H4 (cell line): ENCODE measurements at places on chromosomes 11 and 22. TPM values are rescaled to one million over a fixed set of nuclear protein-coding genes. Genes with fewer than 3 reads are reported as not detected.

NUP160 gene
- 32.9 and 33.1 TPM in 2 replicates for total RNA-seq

DNA sequence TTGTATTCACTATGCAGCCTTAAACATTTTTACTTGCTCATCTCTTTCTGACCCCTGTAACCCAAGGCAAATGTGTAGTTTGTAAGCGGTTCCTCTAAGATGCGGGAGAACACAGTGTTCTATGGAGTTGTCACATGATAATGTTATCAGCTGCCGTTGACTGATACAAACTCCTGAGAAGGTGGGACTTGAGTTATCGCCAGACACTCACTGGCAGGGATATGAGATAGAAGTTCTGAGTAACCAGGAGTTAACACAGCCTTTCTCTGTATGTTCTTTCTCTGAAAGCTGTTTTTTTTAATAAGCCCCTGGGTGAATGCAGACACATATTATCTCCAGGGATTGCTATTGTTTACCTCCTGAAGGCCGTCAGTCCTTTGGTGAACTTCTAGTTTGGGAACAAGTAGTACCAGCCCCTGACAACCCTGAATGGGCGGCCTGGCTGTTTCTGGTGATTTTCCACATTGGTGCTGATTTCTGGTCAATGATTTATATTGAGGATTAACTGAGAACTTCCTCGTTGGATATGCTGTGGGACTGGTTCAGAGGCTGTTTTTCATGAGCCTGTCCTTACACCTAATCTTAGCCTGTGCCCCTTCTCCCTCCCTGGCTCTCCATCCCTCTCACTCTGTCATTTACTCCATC, 155.3 kb upstream of the RASSF10 start:
- DNase-seq = no peak

ARL2 gene
- total RNA-seq = 266 and 271 TPM in 2 replicates

- DNase-seq = no peak
Measured at GRCh38 chr11:120579611-120580031, 68.1 kb downstream of the GRIK4 start.

GRCh38 chr22:32570501-32570900, 95.9 kb downstream of the FBXO7 start:
- no peak for DNase-seq

DNA sequence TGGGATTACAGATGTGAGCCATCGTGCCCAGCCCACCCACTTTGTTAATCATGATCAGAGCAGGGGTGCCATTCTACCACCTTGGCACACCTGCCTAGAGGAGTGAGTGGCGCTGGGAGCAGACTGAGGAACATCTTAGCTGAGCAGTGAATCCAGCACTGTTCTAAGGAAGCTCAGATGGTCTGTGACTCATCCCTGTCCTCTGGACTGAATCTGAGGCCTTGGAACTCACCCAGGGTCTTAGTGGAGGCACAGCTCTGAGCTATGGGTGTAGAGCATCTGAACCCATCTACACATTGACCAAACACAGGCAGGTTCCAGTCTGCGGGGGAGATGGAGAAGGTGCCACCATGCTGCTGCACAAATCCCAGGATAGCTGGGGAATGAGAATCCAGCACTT, 14.9 kb downstream of the PGAP2 start:
- no peak for DNase-seq

PHF21B gene
- total RNA-seq = 0.66 and 1.8 TPM in 2 replicates

NELL1 gene
- total RNA-seq = 0.02 and 0.66 TPM in 2 replicates

GRCh38 chr11:120566176-120566575, 54.6 kb downstream of the GRIK4 start:
- DNase-seq = no peak

SYTL2 gene
- 56.5 and 61.4 TPM in 2 replicates for total RNA-seq

DNA sequence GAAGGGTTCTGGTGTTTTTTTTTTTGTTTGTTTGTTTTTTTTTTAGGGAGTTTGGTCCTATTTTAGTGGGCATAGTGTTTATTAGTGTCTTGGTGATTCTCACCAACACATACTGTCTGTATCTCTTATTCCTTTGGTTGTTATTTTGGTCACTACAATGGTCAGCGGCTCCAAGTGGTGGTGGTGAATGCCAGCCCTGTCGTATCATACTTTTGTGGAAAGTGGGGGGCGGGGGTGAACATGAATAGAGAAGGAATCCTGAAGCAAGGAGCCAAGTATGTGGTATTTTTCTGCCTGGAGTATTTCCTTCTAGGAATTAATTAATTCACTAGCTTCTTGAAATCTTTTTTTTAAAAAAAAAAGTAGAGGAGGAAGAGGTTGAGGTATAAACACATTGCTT, 79.6 kb downstream of the GRK3 start:
- DNase-seq = no peak

- no peak for DNase-seq
Measured at GRCh38 chr22:19086417-19086816, 35.8 kb downstream of the DGCR2 start.

DNA sequence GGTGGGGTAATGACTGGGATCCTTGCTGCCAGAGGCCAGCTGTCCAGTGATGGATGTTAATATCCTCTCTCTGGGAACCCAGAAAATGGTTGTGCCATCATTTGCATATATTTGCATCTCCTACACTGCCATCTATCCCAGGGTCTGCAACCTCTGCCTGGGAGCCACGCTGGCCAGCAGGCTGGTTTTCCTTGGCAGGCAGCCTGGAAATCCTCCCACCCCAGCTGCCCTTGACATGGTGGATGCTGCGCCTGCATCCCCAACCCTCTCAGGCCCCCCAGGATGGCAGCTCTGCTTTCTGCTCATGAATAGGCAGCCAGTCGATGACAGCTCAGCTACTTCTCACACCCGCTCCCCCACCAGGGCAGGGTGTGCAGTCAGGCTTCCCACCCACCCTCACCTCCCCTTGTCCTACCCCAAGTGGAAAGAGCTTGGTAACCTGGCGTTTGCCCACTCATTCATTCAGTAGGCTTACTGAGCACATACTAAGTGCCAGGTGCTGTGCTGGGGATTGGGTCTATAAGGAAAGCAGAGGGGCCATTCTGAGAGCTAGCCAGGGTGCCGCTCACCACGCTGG, 202.5 kb downstream of the TRIM29 start:
- DNase-seq = no peak

CARNS1 gene
- total RNA-seq = not detected in 2 replicates

RBM4 gene
- total RNA-seq = 159 and 164 TPM in 2 replicates

- no peak for DNase-seq
Measured at GRCh38 chr22:20031732-20032406, 11.0 kb downstream of the TANGO2 start.

DNA sequence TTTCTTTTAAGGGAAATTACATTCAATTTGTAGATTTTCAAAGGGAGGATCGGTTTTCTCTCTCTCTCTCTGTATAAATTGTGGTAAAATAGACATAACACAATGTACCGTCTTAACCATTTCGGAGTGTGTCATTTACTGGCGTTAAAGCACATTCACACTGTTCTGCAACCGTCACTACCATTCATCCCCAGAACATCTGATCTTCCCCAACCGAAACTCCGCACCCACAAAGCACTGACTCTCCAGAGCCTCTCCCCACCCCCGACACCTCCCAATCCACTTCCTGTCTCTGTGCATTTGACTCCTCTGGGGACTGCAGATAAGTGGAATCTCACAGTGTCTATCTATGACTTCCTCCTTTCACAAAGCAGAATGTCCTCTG, 15.9 kb upstream of the GRAMD4 start:
- no peak for DNase-seq

GRCh38 chr22:48333816-48334735, 1493.6 kb downstream of the BRD1 start:
- DNase-seq = no peak
